ENCODE measurements at places on chromosomes 4 and X. TPM values are rescaled to one million over a fixed set of nuclear protein-coding genes. Genes with fewer than 3 reads are reported as not detected.

The POLA1 gene
- 20.0 TPM for total RNA-seq

The RAB33A gene
- not detected for total RNA-seq

The GLRB gene
- 14.7 TPM for total RNA-seq

The TASL gene
- not detected for total RNA-seq

The EOLA1 gene
- 12.4 TPM for total RNA-seq

The PDGFC gene
- 20.2 TPM for total RNA-seq

The CCSER1 gene
- 1.1 TPM for total RNA-seq

The LPAR4 gene
- not detected for total RNA-seq

The GPRASP1 gene
- total RNA-seq: 0.94 TPM

The XG gene
- not detected for total RNA-seq

The PRRG3 gene
- not detected for total RNA-seq

The RS1 gene
- total RNA-seq: not detected

The NLGN3 gene
- 0.69 TPM for total RNA-seq

The SUPT20HL1 gene
- not detected for total RNA-seq

The TEX13C gene
- total RNA-seq: not detected

The ZFP42 gene
- total RNA-seq: not detected

The BEND4 gene
- total RNA-seq: not detected

The POLN gene
- total RNA-seq: 0.75 TPM

The LRIT3 gene
- not detected for total RNA-seq

The F8A2 gene
- total RNA-seq: not detected

The ZMAT1 gene
- total RNA-seq: 2.3 TPM

The NLRP2B gene
- not detected for total RNA-seq

The CCNB3 gene
- 0.54 TPM for total RNA-seq

The TCP11X2 gene
- total RNA-seq: not detected

The SPANXB1 gene
- not detected for total RNA-seq

The COL4A5 gene
- total RNA-seq: 193 TPM

The JCHAIN gene
- not detected for total RNA-seq

The MPC1L gene
- total RNA-seq: not detected

The BTC gene
- 0.57 TPM for total RNA-seq

The TMEM271 gene
- not detected for total RNA-seq

The TMSB15C gene
- total RNA-seq: 6.0 TPM

The NONO gene
- total RNA-seq: 527 TPM

The ASMT gene
- not detected for total RNA-seq

The PNMA5 gene
- not detected for total RNA-seq

The UBQLN2 gene
- 18.1 TPM for total RNA-seq

The XAGE2 gene
- not detected for total RNA-seq

The TMPRSS11A gene
- total RNA-seq: not detected

The ODAPH gene
- not detected for total RNA-seq

The TLR7 gene
- not detected for total RNA-seq

The ANKRD50 gene
- 11.0 TPM for total RNA-seq

The GAGE13 gene
- total RNA-seq: not detected

The HPGD gene
- 1.1 TPM for total RNA-seq

The KCNIP4 gene
- total RNA-seq: not detected

The ATOH1 gene
- total RNA-seq: not detected

The TRAM1L1 gene
- 4.2 TPM for total RNA-seq

The CD40LG gene
- not detected for total RNA-seq
